ENCODE measurements at places on chromosomes 11 and 22.

GRCh38 chr22:47552541-47553205 is 790.2 kb downstream of the TBC1D22A start:
- DNase-seq: no peak

- DNase-seq: no peak
Measured at GRCh38 chr11:28899706-28900105, 791.5 kb downstream of the METTL15 start.

- DNase-seq: no peak
Measured at GRCh38 chr11:119894916-119895315, 165.9 kb upstream of the NECTIN1 start.

- DNase-seq: no peak
Measured at GRCh38 chr11:65251476-65251875, 10.3 kb upstream of the POLA2 start.

DNA sequence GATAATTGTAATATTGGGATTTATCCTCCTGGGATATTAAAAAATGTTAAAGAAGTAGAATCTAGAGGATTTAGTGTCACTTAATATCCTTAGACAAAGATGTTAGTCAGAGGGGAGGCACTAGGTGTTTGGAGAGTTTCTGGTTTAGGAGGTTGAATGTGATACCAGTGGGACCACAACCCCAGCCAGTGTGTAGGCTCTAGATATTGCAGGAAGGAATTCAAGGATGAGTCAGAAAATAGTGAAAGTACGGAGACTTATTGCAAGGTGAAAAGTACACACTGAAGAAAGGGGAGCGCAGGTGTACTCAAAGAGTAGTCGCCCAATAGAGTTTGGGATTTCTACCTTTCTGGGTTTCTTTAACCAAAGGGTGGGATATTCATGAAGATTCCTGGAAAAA is 5.7 kb upstream of the TMEM41B start:
- DNase-seq: no peak

- no peak for DNase-seq
Measured at GRCh38 chr22:45922256-45922655, 54.7 kb downstream of the WNT7B start.

GRCh38 chr22:48135592-48135991 is 1373.1 kb downstream of the TBC1D22A start:
- no peak for DNase-seq

- DNase-seq: no peak
Measured at GRCh38 chr11:42036201-42036600, 576.7 kb upstream of the LRRC4C start.

DNA sequence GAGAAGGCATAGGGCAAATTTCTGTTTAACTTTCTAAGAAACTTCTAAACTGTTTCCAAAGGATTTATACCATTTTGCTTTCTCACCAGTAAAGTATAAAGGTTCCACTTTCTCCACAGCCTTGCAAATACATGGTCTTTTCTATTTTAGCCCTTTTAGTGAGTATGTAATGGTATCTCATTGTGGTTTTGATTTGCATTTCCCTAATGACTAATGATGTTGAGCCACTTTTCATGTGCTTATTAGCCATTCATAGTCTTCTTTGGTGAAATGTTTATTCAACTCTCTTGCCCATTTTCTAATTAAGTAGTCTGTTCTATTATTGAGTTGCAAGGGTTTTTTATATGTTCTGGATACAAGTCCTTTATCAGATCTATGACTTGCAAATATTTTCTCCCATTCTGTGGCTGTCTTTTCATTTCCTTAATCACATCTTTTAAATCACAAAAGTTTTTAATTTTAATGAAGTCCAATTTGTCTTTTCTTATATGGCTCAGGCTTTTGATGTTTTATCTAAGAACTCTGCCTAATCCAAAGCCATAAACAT is 83.8 kb upstream of the KCNQ1OT1 start:
- DNase-seq: no peak

DNA sequence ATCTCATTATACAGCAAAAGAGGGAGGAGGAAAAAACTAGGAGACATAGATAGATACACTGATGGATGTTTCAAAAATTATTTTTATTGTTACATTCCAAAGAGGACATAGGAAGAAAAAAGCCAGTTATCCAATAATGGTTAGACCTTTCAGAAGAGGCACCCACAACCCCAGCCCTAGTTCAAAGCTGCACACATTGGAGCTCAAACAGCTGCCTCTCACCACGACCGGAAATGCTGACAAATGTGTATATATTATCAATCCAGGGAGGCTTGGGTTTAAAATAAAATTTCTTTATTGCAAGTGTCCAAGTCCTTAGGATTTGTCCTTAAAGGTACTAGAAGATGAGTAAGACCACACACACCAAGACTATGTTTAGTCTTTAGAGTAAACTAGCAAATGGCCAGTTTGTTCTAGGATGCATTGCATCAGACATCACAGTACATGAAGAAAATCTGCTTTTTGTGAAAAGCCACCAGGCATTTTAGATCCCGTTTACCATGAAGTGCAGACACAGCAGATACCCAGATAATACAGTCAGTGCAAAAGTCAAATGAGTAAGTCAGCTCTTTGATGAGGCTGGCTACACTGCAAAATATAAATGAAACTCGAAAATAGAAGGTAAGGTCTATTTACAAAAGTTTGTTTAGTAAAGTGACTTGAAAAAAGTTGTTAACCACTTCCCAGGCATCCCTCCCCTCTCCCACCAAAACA is 4.6 kb upstream of the ASCL3 start:
- no peak for DNase-seq

DNA sequence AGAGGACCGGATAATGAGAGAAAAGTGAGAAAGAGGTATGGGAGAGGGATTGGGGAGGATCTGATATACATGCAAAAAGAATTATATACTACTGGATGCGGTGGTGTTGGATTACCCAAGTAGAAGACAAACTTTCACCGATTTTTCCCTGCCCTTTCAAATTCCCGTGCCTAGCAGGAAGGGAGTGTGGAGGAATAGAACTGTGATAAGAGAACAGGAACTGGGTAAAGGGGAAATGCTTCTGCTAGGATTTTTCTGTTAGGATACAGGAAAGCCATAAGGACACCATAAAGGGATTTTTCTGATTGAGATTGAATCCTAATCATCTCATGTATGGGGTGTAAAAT is 480 bp upstream of the MTMR2 start:
- no peak for DNase-seq

- no peak for DNase-seq
Measured at GRCh38 chr11:11022125-11022730, 164.4 kb upstream of the ZBED5 start.

DNA sequence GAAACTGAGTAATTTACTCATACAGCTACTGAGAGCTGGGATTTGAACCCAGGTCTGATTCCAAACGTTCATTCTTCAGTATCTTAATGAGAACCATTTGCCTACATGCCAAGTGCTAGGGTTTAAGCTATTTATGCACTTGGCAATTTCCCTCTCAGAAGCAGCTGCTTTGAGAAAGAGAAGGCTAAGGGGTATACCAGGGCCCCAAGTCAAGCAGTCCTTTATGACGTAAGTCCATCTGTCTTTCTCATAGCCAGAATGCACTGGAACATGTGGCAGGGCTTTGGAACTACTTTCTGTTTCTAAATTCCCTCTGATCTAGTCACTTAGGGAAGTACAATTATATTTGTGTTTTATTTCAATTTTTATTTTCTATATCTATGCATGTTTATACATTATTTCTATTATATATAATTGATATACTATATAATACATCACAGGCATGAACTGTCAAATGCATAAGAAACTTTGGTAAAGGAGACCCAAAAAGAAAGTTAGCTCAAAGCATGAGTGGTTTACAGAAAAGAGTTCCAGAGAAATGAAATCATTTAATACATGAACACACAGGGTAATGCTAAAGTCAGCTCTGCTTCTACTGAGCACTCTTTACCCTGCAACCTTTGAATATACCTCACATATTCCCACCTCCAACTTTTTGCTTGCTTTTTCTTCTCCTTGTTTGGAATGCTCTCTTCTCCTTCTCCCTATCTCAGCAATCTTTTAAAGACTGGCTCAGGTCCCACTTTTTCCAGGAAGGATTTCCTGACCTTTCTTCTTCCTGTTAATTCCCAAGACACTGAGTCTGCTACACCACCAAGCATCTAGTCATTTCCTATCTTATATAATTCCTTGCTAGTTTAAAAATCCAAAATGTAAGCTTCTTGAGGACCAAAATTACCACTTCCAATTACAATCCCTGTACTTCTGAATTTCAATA is 80.5 kb upstream of the GDPD4 start:
- no peak for DNase-seq

DNA sequence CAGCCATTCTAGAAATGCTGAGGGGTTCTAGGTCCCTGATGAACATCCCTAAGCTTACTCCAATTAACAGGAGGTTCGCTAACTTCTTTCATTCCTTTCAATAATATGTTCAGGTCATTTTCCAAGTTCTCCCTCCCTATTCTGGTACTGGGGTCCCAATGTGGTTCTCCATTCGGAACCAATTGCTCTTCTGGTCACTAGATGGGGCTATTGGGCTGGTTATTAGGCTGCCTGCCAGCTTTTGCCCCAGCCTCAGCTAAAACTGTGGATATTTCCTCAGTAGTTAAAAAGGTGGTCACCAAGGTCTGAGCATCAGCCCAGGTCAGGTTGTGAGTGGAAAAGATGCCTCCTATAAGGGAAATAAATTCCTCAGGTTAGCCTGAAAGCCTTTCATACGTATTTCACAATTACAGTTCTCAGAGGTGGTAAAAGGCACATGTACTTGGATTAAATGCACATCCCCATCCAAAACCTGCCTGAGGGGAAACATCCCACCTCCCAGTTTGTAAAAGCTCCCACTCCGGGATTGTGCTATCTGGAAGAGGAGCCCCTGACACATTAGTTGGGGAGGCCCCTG is 161.1 kb upstream of the CCDC179 start:
- no peak for DNase-seq

GRCh38 chr22:44983878-44984482 is 25.8 kb downstream of the PHF21B start:
- no peak for DNase-seq

DNA sequence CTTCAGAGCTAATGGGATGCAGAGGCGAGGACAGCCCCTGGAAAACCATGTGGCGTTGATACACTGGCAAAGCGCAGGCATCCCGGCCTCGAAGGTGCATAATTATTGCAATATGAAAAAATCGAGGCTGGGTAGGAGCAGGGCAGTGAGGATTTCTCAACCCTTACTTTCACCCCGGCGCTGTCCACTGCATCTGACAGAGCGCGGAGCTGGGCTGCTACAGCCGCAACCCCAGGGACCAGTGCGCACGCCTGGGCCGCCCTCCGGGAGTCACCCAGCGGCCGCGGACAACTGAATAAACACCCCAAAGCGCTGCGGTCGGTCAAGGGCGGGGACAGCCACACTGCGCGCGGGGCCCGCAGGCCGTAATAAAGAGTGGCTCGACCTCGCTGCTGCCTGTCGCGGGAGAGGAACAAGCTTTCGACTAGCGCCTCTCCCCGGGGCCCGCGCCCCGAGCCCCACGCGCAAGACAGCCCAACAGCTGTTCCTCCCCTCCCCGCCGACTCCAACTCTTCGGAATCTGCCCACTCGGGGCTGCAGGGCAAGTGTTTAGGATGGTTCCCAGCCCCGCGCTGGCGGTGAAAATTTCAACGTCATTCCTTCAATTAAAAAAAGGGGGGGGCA is 3.6 kb upstream of the WT1 start:
- DNase-seq: no peak

DNA sequence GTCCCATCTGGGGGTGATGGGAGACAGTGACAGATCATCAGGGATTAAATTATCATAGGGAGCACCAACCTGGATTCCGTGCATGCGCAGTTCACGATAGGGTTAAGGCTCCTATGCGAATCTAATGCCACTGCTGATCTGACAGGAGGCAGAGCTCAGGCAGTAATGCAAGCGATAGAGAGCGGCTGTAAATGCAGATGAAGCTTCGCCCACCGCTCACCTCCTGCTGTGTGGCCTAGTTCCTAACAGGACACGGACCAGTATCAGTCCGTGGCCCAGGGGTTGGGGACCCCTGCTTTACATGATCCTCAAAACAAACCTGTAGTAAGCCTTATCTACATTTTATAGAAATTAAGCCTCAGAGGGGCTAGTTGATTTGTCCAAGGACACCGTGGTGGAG is 94.3 kb downstream of the TTC28 start:
- no peak for DNase-seq

DNA sequence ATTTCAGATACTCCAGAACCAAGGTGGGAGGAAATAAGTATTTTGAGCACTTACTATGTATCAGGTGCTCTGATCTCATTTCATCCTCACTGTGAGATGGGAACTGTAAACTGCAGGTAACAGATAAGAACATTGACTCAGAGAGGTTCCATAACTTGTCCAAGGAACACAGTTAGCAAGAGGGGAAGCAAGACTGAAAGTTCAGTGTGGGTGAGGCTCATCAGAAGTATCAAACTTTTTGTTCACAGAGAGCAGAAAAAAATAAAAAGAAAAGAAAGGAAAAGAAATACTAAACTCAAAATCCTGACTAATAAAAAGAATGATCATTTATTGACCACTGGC is 37.1 kb downstream of the RAB30 start:
- DNase-seq: no peak

- DNase-seq: no peak
Measured at GRCh38 chr11:12674936-12675696, 895 bp downstream of the TEAD1 start.

DNA sequence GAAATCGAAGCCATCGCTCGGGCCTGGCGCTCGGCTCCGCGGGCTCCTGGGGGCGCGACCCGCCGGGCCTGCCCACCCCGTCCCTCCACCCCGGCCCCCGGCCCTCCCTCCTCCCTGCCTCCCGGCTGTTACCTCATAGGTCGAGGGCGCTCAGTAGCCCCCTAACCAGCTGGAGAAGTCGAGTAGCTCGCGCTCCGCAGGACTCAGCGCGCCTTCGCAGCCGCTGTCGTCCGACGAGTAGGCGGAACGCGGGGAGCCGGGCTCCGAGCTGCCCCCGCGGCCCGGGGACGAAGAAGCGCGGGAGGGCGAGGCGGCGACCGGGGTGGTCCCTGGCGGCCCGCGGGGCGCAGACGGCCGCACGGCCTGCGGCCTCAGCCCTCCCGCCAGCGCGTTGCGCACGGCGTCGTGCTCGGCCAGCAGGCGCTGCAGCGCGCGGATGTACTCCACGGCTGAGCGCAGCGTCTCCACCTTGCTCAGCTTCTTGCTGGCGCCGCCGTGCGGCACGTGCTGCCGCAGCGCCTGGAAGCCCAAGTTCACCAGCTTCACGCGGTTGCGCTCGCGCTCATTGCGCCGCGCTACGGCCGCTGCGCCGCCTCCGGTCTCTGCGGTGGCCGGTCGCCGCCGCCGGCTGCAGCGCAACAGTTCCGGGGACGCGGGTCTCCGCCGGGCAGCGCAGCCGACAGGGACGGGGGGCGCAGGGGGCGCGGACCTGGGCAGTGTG is 627 bp downstream of the ASCL2 start:
- DNase-seq: no peak

All from activated CD8-positive, alpha-beta memory T cell treated with anti-CD3 and anti-CD28 coated beads for 1 hour (primary cell).